ENCODE measurements at places on chromosomes 13 and 19.

DNA sequence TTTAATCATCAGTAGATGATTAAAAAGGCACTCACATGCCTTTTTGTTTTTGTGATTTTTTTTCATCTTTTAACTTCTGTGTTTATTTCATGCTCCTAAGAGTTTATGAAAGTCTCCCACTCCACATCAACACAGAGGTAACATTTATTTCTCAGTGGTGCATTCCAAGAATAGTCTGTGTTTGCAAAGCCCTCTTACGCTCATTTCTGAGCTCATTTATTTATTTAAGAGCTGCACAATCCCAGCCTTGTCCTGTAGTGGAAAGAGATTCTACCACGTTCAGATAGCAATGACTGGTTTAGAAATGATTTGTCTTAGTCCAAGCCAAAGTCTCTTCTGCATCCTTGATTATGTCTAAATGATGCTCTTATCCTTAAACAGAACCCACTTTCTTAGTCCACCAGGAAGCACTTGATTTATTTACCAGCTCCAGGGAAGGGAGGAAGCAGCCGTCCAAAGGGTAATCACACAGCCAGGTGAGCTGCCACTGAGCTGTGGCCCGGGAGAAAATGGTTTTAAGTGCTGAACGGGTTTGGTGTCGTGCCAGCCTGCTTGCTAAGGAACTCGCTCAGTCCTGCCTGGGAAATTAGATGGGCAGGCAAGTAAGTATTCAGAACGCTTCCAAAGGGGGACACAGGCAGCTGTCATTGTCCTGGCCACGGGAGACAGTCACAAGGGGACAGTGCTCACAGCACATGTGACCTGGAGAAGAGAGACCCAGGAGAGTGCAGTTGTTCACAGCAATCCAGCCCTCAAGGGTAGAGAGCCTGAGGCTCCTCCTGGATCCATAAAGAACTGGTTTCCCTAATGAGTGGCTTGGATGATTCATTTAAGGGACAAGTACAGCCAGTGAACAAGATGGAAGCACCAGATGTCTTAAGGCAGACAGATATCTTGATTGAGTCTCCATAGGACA, 131.8 kb upstream of the WASF3 start:
- DNase-seq: no peak

DNA sequence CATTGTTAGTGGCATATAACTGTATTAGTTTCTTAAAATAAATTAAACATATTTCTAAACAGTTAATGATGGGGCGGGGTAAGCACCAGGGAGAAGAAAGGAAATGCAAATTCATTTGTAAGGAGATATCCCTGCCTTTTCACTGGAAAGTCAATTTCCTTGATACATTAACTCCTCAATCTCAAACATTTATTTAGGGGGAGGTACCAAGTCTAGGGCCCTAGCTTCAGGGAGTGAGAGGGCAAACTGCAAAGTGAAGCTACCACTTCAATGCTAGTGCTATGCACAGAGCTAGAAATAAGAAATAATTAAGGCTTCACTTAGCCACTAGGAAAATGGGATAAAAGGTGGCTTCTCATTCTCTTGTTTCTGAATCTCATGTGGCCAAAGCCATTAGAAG, 115.3 kb upstream of the FNDC3A start:
- DNase-seq: no peak

DNA sequence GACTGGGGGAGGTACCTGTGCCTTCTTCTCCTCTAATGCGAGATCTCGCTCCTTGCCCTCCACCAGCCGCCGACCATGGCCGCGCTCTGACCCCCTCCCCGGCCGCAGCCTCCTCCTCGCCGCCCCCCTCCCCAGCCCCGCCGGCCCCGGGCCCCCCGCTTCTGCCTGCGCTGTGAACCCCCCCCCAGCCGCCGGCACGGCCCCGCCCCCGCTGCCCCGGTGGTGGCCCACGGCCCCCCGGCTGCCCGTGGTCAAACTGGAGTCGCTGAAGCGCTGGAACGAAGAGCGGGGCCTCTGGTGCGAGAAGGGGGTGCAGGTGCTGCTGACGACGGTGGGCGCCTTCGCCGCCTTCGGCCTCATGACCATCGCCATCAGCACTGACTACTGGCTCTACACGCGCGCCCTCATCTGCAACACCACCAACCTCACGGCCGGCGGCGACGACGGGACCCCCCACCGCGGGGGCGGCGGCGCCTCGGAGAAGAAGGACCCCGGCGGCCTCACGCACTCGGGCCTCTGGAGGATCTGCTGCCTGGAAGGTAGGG, at the start of gene CACNG8:
Gene CACNG8, plus strand, starts transcription at position 51 of the 545 bp plus-strand sequence.
- DNase-seq: no peak

DNA sequence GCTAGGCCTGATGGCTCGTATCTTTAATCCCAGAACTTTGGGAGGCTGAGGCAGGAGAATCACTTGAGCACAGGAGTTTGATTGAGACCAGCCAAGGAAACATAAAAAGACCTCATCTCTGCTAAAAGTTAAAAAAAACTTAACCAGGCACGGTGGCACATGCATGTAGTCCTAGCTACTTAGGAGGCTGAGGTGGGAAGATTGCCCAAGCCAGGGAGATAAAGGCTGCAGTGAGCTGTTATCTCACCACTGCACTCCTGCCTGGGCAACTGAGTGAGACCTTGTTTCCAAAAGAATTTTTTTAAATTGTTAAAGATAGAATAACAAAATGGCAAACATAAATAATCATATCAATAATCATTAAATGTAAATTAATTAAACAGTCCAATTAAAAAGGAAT, 365.8 kb downstream of the MTUS2 start:
- DNase-seq: no peak

DNA sequence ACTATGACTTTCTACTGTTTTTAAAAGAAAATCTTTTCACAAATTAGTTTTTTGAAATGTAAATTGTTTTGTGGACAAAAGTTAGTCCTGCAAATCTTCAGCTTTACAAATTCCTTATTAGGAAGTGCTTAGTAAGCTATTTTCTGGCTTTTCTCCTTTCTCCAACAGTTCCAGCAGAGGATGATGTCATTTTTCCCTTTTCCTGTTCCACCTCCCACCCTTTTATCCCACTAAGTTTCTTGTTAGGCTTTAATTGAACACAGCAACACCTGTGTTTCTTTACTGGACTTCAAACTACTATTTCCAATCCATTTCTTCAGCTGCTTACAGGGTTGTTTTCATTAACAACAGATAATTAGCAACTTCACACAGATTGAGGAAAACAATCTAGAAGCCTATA, 389.2 kb downstream of the NDFIP2 start:
- DNase-seq: no peak

DNA sequence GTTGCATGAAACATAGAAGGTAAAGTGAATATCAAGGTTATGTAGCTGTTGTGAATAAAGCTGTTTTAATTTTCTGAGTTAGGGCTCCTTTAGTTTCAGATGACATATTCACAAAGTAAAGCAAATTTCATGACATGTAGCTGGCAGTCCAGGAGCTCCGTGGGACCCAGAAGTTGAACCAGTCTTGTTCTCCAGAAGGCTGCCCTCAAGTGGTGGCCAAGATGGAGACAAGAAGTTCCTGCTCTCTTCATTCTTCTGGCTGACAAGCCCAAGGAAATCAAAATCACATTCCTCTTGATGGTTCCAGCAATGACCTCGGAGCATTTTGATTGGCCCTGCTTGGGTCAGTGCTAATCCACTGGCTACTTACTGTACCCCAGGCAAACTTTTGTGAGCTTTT, 128.7 kb downstream of the LIG4 start:
- DNase-seq: no peak

DNA sequence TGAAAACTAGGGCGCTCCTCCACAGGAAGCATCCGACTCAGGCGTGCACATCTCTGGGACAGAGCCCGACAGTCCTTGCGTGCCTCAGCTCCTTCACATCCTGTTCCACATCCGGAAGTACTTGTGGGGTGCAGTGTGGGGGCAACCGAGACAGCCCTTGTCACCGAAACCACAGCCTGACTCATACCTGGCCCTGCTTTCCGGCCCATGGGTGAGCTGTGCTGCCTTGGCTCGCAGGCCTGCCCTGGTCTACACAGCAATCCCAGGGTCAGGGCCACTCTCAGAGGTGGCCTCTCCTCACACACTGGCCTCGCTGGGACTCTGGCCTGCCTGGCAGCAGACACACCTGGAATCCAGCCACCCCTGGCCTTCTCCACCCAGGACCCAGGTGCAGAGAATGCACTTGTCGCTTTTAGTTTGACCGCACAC, 100.4 kb downstream of the STK24 start:
- peak; percentile 67 for DNase-seq

- no peak for DNase-seq
Measured at GRCh38 chr19:47637550-47637949, 28.6 kb downstream of the BICRA start.

Measured in activated CD8-positive, alpha-beta memory T cell treated with anti-CD3 and anti-CD28 coated beads for 1 hour (primary cell).